ENCODE measurements at places on chromosomes 6 and 20.

DNA sequence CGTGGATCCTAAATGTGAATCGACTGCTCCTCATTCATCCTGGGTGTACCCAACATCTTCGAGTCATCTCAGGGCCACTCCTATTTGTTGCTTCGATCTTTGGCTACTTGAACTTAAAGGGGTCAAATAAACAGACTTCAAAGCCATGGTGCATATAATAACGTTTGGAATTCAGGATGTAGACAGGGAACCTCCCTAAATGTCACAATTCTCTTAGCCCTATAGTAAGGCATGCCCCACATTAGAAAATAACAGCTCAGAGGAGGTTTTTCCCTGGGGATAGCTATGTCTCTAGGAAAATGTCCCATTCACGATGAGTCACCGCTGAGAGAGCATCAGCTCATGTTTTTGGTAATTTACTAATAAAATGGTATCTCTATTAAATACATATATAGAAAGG is 54.8 kb upstream of the BMP6 start:
- DNase-seq, result peak; percentile 45

- DNase-seq, result no peak
These were observed 12.4 kb upstream of the RBM38 start for GRCh38 chr20:57378646-57379262.

DNA sequence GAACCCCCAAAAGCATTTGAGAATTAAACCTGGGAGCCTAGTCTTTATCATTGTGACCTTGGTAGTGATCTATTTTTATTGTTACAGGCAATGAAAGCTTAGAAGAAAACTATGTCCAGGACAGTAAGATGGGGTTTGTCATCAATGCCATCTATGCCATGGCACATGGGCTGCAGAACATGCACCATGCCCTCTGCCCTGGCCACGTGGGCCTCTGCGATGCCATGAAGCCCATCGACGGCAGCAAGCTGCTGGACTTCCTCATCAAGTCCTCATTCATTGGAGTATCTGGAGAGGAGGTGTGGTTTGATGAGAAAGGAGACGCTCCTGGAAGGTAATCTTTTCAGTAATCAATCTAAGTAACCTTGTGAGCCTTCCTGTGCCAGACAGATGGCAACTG is 191.5 kb upstream of the RAB32 start:
- DNase-seq, result no peak

DNA sequence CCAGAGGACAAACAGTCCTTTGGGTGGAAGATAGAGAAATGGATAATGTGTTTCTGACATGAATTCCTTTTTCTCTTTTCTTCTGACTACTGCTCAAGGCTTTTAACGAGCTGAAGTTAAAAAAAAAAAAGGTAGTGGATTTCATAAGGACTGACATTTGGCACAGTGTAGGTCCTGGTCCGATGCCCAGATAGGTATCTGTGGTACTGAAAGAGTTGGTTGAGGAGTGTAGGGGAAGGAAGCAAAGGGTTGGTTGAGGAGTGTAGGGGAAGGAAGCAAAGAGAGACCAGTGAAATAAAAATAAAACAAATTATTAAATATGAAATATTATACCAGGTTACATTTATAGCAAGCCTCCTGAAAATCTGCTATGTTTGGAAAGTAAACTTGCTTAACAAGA is 11.8 kb downstream of the UTRN start:
- no peak for DNase-seq

Data from SW480 (cell line).